ENCODE measurements at places on chromosomes 1 and 21.

DNA sequence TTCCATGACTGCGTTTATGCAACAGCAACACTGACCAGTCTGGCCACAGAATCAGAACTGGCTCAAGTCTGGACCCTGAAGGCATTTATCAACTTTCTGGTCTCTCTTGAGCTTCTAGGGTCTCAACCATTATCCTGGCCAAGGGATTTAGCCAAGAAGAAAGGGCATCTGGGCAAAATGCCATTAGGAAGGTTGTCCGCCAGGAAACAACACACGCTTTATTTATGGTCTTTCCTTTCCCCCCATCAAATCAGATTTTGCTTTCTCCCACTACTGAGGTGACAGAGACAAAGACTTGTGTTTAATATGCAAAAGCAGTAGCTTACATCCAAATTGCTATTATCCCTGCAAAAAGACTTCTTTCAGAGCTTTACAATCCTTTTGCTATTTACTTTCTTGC, 81.6 kb upstream of the PPP2R5A start:
- DNase-seq: no peak

- DNase-seq: no peak
Observed at GRCh38 chr1:117124661-117125060, 3.1 kb upstream of the TRIM45 start.

DNA sequence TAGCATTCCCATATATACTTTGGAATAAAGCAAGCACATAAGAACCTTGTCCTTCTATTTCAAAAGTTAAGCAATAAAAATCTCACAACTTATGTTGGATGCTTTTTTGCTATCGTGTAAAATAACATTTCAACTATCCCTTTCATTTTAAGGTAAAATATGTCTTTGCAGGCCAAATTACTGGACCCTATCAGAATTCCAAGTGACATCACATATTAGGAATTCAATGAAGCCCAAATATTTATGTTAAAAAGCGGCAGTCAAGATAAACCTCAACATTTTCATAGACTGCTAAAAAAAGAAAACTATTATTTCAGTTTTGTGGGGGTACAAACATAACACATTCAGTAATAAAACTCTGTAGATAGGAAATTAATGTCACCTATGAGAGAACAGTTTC, 252.0 kb downstream of the KCTD3 start:
- DNase-seq: peak; percentile 66

DNA sequence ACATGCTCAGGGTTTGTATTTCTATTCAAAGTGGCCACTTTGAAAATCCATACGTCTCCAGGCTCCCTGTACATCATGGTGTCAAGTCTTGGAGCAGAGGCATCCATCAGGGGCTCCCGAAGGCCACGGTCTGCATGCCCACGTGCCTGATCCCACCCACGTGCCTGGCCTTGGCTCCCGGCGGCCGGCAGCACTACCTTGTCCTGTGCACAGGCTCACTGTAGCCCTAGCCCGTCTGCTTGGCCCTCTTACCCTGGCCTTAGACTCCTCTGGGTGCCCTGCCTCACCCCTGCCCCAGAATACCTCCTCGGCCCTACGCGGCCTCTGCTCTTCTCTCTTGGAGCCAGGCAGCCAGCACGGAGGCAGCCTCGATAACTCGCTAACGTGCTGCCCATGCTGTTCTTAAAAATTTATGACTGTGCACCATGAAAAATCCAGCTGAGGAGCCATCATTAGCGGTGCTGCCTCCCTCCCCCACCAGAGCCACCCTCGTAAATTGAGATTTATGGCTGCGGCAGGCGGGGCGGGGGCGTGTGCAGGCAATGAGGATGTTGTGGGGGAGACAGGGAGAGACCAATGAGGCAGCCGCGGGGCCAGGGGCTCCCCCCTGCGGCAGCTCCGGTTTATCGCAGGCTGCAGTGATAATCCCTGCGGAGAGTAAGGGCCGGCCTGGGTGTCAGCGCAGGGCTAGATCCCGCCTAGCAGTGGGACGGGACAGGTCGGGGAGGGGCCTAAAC, 24.6 kb downstream of the DMAP1 start:
- DNase-seq: peak; percentile 93

- no peak for DNase-seq
Observed at GRCh38 chr1:22163564-22163963, 20.7 kb upstream of the WNT4 start.

DNA sequence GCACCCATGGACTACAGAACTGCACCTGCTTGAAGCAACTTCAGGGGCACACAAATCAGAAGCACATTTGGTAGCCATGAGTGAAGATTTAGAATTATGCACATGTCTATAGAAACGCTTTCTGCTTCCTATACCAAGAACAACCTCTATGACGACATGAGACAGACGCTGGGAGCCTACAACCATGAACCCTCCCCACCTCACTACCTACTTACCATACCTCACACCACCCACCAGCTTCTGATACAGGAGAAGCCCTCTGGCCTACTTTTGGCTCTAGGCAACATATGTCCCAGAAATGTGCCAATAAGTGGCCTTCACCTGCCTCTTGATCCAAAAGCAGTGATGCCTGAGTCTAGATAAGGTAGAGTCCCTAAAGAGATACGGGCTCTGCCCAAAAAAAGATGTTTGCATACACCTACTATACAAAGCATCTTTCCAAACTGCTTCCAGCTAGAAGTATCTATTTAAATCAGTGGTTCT, 58.5 kb downstream of the SLC45A1 start:
- DNase-seq: no peak

DNA sequence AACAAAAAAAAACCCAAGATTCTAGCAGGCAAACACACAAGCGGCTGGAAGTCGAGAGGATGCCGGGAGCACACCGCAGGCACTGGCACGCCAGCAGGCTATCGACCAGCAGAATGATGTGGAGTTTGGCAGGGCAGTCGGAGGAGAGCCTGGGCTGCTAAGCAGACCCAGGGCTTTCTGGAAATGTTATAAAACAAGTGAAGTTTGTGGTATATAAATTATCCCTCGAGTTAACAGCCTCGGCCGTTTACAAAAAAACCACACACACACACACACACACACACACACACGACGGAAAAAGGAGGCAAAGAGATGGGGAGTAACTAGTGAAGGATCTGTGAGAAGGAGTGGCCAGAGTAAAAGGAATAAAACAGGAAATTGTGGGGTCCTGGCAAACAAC, 87.2 kb upstream of the IVNS1ABP start:
- peak; percentile 63 for DNase-seq

GRCh38 chr1:205748403-205749233, 1.4 kb downstream of the NUCKS1 start:
- peak; percentile 71 for DNase-seq

- no peak for DNase-seq
Observed at GRCh38 chr21:17201741-17202260, 311.0 kb upstream of the CXADR start.

GRCh38 chr1:184258525-184258924, 128.3 kb upstream of the C1orf21 start:
- no peak for DNase-seq

GRCh38 chr1:153238527-153238926, 21.0 kb upstream of the LORICRIN start:
- DNase-seq: no peak

DNA sequence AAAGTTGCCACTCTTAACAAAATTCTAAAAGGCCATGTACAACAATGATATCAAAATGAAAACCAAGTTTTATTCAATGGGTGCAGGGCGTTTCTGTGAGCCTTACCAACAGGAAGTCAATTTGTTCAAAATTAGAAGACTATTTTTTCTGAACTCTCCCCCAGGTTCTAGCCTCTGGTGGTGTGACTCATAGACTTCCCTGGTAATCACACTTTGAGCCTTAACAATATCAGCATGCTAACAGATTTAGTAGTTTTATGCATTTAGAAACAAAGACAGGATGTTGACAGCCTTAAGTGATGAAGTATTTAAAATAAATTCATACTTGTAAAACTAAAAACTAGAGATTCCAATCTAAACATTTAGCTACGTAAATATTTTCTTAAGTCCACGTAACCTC, 88.4 kb downstream of the LRRC8C start:
- DNase-seq: peak; percentile 75

DNA sequence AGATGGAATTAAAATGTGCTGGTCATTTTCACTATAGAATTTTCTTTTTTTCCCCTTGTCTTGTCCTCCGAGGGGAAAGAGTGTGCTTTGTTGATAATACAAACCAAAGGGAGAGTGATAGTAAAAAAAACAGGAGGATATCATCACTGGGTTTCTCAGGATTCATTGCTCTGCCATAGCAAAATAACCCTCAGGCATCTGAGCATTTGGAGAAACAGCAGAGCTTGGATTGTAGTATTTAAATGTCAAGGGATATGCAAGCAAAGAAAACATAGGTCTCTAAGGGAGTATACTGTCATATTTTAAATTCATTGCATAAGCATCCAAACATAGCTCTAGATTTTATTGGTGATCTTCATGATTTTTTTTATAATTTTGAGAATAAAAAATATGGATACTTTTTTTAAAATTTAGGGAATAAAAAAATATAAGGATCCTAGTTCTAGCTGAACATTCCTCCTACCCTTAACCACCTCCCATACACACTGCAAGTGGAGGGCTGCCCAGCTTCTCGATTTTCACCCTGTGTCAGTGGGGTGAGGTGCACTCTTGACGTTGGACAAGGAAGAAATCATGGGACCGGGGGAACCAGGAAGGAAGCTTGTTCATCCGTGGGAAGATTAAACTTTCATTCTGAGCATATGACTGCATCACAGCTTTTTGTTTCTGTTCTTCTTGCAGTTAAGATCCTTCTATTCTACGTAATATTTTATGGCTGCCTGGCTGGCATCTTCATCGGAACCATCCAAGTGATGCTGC, 4.4 kb downstream of the ATP1B1 start:
- DNase-seq: peak; percentile 64

GRCh38 chr1:234477386-234478151, 1.4 kb downstream of the TARBP1 start:
- DNase-seq: no peak

DNA sequence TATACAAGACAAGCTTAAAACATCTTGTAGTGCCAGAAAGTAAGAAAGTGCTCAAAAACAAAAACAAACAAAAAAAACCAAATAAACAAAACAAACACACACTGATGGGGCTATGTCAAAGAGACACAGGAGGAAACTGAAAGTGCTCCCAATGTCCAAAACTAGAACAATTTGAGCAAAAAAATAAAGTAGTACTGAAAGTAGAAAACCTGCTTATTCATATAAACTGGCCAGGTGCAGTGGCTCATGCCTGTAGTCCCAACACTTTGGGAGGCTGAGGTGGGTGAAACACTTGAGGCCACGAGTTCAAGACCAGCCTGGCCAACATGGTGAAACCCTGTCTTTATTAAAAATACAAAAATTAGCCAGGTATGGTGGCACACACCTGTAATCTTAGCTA, 129.9 kb downstream of the GLUL start:
- no peak for DNase-seq

GRCh38 chr1:54583307-54583686, 35.3 kb downstream of the ACOT11 start:
- no peak for DNase-seq

DNA sequence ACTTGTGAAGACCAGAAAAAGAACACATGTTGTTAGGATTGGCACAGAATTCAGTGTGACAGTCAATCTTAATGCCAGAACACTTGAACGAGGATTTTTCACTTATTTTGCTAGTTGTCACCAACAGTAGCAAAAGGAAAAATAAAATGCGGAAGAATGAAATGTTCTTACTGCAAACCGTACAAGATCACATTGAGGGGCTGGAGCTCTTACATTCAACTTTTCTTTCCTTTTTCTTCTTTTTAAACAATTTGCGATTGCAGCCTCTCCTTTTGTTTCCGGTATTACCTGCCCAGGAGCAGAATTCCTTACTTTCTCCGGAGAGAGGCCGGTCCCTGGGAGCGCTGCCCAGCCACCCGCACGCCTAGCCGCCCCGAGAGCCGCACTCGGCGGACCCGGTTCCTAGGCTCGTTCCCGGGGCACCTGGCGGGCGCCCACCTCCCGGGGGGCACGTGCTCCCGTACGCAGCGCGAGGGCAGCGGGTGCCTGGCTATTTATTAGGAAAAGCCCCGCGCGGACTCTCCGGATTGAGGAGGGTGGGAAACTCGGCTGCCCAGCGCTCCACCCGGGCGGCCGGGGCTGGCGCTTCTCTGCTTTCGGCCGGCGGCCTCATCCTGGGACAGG, 1.2 kb upstream of the CAMTA1 start:
- DNase-seq: no peak

DNA sequence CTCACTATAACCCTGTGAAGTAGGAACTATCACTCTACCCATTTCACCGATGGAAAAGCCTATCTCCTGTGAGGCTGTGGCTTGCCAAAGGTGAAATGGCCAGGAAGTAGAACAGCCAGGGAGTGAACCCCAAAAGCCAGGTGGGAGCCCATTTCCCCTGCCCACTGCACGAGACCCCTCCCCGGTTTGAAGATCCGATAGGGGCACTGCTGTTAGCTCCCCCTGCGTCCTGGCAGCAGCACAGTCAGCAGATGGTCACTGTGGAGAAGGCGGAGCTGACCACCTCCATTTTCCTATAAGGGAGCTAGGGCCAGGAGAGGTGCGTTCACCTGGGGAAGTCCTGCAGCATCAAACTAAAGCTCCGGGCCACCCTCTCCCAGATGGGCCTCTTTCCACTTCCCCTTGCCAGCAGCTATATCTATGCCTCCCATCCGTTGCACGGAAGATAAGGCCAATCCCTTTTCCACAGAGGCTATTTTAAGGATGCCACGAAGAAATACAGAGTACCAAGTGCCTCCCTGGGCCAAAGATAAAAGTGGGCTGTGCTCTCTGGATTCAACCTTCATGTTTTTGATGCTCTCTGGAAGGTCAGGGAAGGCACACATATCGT, 7.8 kb downstream of the ERG start:
- DNase-seq: no peak

- no peak for DNase-seq
Observed at GRCh38 chr1:172622541-172622940, 36.4 kb upstream of the FASLG start.

GRCh38 chr1:242788771-242789170, 264.3 kb upstream of the PLD5 start:
- no peak for DNase-seq

DNA sequence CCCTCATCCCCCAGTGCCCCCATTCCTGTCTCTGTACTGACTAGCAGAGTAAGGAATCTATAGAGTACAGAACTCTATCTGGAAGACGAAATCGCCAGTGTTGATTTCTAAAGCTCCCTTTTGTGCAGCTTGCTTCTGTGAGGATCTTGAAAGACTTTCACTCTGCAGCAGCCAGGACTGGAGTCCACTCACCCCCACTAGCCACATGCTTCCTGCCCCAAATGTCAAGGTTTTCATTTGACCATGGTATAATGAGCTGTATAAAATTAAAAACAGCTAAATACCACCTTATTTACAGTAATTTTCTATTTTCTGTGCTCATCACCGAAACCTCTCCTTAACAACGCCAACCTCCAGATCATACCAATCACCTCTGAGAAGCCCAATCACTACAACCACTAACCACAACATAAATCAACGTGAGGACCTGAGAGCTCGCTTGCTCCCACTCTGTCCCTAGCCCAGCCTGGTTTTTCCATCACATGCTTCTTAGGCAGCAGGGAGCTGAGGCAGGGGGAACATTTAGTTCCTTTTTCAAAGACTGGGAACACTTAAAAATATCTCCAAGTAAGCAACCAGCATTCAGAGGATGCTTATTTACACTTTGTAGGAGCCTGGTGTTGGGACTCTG, 56.1 kb upstream of the IRF2BP2 start:
- DNase-seq: no peak

DNA sequence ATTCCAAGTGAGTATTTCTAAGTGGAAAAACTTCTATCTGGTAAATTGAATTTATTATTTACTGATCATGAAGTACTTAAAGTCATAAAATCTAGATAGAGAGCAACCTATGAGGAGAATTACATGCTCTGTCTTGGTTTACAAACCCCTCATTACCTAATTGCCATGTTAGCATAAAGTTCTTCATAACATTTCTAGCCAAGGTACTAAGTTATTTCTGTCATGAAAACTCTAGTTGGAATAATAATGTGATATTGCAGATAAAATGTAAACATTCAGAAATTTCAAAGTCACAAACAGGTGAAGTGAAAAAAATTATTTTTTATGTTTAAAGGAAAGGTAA, 228.6 kb downstream of the TTLL7 start:
- DNase-seq: no peak

Data from EH (cell line).